ENCODE measurements at places on chromosomes 5 and 9.

DNA sequence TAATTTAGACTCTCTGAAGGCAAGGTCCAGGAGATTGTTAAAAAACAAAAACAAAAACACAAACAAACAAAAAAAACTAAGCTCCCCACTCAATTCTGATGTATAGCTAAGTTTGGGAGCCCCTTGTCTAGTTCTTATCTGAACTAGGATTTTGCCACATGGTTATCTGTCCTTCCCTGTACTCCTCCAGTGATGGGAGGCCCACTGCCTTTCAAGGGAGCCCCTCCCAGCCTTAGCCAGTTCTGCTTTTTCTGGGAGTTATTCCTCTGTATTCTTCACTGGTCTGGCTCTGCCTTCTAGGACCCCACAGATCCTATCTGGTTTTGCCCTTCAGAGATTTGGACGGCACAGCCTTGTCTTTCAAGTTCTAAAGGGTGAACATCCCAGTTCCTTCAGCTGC is 2.1 kb upstream of the ALDH1B1 start:
- no peak for DNase-seq

DNA sequence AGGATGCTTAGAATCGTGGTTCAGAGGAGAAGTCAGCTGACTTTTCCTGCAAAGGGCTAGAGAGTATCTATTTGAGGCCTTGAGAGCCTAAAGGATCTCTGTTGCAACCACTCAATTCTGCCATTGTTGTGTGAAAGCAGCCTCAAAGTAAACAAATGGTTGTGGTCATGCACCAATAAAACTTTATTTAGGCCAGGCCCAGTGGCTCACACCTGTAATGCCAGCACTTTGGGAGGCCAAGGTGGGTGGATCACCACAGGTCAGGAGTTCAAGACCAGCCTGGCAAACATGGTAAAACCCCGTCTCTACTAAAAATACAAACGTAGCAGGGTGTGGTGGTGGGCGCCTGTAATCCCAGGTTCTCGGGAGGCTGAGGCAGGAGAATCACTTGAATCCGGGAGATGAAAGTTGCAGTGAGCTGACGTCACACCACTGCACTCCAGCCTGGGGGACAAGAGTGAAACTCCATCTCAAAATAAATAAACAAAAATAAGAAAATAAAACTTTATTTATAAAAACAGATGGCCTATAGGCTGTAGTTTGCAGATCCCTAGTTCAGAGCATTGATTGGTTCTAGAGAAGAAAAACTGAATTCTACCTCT is 135.9 kb upstream of the KLF4 start:
- DNase-seq, result no peak

- no peak for DNase-seq
These were observed 106.4 kb downstream of the SLC24A2 start for GRCh38 chr9:19682397-19682796.

- DNase-seq, result no peak
These were observed 29.5 kb downstream of the TPPP start for GRCh38 chr5:663436-664342.

DNA sequence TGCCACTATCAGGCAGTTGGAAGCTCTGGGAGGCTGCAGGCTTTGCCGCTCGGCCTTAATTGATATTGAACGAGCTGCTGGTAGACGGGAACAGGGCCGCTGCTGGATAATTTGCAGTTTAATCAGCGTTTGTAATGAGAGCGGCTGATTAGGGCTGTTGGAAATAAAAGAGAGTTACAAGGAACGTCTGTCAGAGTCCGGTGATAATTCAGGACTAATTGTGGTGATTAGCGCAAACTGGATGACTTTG is 68.2 kb upstream of the TBCA start:
- DNase-seq, result no peak

DNA sequence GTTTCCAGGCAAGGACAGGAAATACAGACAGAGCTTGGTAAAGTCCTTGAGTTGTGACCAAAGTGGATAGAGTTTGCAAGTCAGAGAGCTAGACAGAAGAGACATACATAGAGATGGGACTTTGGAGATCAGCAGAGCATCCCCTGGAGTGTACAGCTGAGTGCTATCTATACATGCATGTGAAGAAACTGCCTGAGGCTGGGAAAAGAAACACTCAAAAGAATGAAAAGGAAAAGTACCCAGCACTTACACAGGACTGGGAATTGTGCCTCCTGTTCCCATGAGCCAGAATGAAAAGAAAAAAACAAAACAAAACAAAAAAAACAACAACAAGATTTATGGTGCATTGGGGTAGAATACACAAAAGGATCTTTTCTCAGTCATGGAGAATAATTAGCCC is 606.4 kb downstream of the ZNF608 start:
- DNase-seq, result no peak

- peak; percentile 8 for DNase-seq
These were observed 790 bp upstream of the IARS1 start for GRCh38 chr9:92294297-92294676.

GRCh38 chr9:109588415-109588814 is 90.3 kb upstream of the PTPN3 start:
- no peak for DNase-seq

- no peak for DNase-seq
These were observed 7.6 kb upstream of the F2RL1 start for GRCh38 chr5:76811214-76811613.
